ENCODE measurements at places on chromosomes 5 and 9.

GRCh38 chr5:31470608-31471007 is 61.3 kb downstream of the DROSHA start:
- no peak for DNase-seq

GRCh38 chr5:116944183-116944582 is 369.6 kb upstream of the SEMA6A start:
- DNase-seq: no peak

GRCh38 chr5:132344775-132345514 is 24.6 kb upstream of the SLC22A5 start:
- no peak for DNase-seq

DNA sequence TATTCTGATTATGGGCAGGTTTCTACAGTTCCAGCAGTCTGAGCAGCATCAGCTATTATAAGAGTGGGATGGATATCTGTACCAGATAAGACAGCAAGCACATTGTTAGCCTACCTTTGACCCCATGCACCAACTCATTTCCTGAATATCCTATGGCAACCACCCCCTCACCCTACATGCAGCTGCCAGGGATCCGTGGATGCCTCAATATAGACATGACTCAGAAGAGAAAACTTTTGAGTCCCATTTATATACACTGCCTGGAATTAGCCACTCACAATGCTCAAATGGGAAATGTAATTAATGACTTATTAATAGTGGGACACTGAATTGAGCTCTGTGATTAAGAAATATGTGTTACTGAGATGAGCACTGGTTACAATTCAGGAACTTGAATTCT is 124.4 kb downstream of the SSBP2 start:
- no peak for DNase-seq

GRCh38 chr9:35656831-35657545 is 831 bp downstream of the RMRP start:
- DNase-seq: no peak

- DNase-seq: no peak
Observed at GRCh38 chr5:170508036-170508435, 4.2 kb downstream of the KCNIP1 start.
